ENCODE measurements at places on chromosomes 1 and 21.
A peak's percentile ranks its signal among the peaks of the same experiment; 100 is the strongest.

DNA sequence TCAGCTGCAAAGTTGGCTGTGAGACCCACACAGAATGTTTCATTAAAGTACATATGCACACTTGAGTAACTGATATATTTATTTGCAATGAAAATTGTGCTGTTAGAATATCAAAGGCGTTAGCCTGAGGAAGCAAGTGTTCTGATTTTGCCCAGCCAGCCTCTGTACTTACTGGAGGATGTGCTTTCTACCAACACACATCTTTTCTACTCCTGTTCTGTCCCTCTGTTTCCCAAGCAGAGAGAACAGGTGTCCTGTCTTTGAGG is 31.4 kb downstream of the ELAVL4 start:
- no peak for DNase-seq

DNA sequence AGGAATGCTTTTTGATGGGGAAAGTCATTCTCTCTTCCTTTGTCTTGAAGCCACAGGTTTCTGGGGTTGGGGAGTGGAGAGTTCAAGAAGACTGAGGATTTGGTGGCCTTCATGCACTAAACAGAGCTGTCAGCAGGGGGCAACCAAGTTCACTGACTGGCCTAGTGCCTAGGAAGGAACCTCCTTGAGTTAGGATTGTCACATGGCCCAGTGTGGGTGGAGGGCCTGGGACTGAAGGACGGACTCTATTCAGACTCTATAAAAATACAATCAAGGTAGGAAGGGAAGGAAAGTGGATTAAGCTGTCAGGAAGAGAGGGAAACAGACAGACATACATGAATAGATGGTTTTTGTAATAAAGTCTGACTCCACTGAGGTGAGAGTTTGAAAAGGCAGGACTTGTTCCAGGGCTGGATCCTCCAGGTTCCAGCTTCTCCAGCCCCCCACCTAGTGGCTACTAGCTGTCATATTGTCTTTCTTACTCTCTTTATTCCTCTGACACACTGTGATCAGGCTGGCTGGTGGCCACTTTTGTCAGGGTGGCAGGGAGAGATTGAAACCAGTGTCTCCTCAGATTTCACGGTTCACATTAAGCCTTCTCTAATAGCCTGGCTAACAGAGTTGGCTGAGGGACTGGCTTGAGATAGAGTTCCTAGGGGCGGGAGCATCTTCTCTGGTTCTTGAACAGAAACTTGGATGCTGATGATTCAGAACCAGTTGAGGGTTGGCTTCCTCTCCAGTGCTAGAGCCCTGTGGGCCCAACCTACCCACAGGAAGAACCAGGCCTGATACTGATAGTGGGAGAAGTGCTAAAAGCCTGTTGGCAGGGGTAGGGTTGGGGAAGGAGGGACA is 4.1 kb upstream of the SH3BGRL3 start:
- peak; percentile 61 for DNase-seq

- DNase-seq: no peak
Measured at GRCh38 chr1:211323156-211324063, 3.2 kb upstream of the TRAF5 start.

DNA sequence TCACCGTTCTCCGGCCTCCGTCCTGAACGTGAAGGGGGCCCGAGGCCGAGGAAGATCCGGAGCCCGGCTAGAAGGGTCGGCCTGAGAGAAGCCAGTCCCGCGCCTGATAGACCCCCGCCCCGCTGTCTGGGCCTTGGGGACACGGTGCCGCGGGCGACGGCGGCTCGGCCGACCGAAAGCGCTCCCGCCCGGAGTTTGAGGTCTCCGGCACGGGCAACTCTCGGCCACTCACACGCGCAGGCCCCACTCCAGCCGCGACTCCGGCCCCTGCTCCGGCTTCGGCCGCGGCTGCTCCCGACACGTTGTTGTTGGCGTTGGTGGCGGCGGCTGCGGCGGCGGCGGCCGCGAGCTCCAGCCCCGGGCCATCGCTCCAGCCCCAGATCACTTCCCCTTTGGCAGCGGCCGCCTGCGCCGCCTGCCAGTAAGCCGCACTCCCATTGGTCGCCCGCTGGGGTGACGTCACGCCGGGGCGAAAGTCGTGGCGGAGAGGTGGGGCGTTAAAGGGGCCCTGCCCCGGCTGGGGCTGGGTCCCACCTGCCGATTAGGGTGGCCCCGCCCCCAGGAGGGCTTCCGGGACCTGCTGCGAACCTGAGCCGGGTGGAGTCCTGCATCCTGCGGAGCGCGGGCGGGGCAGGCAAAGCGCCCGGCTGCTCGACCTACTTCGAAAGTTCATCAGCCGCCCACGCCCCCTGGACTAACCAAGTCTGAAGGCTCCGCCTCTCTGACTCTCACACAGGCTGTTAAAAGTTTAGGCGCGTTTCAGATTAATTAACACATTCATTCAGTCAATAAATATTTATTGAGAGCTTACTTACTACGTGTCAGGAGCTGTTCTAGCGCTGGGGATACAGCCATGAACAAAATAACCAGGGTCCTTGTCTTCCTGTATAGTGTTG is at the start of gene EFCAB14:
TSS of gene EFCAB14 (minus strand) at position 388 of the 896 bp plus-strand sequence. CDS start 1,027 bp downstream, outside the sequence.
- peak; percentile 99 for DNase-seq

DNA sequence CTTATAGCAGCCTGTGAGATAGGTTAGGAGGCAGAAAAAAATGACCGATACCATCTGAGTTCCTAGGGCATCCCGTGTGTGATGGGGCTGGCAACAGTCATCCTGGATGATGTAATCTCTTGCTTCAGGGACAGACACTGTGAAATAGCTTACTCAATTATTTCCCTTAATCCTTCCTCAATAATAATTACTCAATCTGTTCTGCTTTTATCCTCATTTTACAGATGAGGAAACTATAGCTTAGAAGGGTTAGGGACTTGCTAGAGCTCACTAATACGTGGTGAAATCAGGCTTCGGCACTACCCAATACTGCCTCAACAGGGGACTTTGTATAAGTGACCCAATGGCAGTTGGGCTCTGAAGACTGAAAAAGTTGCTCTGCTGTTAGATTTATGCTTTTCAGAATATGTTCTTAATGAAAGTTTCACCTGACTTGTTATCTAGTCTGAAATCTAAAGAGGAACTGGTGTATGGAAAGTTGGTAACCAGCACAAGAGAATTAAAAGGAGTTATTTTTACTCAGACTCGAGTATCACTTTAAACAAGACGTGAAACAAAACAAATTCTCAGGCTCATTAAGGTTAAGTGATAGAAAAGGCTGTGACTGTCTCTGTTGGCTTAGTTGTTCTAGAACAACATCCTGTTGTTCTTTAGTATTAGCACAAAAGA is 14.4 kb downstream of the CD55 start:
- DNase-seq: no peak

DNA sequence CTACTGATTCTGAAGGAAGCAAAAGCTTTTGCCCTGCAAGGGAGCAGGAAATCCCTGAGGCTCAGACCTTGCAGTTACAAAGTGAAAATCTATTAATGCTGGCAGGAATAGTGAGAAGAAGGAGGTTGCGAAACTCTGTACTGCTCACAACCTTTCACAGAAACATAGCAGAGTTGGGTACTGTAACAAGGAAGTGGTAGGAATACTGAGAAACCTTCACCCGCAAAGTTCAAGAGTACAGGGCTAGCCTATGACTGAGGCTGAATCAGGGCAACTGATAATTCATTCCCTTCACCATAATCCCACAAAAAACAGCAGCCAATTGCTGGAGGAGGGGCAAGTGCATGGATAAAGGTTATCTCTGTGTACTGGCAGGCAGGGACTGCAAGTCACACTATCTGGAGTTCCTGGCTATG is 23.9 kb upstream of the KCTD3 start:
- DNase-seq: no peak

DNA sequence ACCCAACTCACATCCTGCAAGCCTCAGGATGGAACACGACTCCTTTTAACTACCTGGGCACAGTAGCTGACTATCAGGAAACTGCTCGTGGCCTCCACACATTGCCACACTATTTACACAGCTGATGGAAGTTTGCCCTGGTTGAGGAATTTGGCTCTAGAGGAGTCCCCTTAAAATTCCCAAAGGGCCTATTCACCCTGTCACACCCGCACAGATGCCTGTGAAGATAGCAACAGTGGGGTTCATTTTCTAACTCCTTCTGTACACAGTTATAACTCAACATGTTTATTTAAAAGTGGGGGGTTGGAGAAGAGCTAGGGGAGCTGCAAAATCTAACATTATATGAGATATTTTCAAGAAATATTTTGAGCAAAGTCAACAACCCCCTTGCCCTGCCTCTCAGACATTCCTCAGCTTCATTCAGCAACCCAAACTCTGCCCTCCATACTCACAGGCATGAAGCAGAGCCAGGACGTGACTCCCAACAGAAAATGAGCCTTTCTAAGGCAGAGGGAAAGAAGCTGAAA is 35.8 kb upstream of the CCN1 start:
- no peak for DNase-seq

DNA sequence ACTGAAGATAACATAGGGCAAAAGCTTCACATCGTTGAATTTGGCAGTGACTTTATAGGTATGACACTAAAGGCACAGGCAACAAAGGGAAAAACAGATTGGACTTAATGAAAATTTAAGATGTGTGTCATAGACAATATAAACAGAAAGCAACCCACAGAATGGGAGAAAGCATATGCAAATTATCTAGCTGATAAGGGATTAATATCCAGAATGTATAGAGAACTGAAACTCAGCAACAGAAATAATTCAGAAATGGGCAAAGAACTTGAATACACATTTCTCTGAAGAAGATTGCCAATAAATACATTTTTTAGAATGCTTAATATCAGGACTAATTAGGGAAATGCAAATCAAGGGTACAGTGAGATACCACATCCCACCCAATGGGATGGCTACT is 55.2 kb upstream of the ANGPTL1 start:
- DNase-seq: no peak

DNA sequence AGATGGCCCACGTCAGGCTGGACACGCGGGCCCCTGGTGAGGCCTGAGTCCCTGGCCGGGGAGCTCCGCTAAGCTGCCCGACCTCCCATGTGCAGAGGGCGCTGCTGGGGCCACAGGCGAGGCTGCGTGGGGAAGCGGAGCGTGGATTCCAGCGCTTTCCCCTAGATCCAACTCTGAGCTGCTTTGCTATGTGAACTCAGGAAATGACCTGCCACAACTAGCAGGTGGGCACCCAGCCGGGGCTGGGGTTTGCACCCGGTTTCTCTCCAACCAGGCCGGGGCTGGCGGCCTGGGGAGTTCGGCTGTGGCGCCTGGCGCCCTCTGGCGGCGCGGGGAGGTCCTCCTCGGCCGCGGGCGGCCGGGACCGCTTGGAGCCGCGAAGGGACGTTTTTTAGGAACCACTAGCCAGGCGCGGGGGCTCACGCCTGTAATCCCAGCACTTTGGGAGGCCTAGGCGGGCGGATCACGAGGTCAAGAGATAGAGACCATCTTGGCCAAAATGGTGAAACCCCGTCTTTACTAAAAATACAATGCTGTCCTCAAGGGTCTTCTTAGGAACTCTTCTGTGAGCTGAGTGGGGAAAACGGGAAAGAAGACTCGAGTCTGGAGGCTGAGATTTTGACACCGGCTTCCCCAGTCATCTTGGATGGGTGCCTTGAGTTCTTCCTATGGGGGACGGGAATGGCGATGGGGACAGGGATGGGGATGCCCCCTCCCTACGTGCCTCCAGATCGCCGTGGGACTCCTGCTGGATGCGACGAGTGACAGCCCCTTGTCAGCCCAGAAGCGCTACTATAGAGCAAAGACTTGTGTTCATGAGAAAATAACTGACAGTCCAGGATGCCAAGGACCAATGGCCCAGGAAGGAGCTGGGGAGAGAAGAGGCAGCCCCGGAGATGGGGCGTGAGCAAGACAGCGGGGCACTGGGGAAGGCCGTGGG is 12.6 kb downstream of the PYCR2 start:
- DNase-seq: peak; percentile 64

DNA sequence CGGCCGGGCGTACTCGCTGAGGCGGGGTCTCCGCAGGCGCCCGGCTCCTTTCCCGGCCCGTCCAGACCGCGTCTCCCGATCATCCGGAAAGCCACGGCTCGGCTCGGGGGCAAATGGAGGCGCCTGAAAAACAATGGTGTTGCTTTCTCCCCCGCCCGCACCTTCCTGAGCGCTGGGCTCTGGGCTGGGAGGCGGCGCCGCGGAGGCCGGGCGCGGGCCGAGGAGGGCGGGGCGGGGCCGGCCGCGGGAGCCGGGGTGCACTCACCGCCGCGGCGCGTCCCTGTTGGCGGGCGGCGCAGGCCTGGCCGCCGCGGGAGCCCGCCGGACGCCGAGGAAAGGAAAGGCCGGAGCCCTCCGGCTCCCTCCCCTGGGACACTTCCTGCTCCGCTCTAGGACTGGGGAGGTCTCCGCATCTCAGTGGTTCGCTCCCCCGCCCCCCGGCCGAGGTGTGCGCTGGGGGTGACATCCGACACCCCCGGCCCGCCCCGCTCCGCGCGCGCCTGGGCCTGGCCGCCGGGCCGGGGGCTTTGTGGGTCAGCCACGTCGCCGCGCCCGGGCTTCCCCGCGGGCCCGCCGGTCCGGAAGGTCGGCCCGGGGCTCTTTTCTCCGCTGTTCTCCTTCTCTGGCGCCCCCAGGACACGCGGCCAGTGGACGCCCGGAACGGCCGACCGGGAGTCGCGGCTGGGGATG is at the start of gene ZNF496:
TSS of gene ZNF496 (minus strand) at position 343 of the 690 bp plus-strand sequence. CDS start 2,289 bp downstream, outside the sequence.
- DNase-seq: peak; percentile 76

DNA sequence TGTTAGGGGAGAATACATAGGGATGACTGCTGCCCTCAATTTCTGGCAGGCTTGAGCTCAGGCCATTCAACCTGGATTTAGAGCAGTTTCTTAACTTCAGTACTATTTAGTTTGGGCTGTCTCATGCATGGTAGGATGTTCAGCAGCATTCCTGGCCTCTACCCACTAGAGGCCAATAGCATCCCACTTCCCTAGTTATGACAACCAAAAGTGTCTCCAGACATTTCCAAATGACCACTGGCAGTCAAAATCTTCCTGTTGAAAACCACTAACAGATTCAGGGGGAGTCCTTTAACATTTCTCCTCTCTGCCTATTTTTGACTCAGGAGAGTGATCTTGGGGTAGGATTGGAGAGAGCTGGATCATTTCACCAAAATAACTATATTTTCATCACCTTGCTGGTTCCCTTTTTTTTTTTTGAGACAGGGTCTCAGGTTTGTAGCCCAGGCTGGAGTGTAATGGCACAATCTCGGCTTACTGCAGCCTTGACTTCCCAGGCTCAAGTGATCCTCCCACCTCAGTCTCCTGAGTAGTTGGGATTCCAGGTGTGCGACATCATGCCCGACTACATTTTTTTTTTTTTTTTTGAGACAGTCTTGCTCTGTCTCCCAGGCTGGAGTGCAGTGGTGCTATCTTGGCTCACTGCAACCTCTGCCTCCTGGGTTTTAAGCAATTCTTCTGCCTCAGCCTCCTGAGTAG is 8.7 kb downstream of the GNAT2 start:
- no peak for DNase-seq

- no peak for DNase-seq
Measured at GRCh38 chr1:185420588-185421081, 103.6 kb upstream of the IVNS1ABP start.

DNA sequence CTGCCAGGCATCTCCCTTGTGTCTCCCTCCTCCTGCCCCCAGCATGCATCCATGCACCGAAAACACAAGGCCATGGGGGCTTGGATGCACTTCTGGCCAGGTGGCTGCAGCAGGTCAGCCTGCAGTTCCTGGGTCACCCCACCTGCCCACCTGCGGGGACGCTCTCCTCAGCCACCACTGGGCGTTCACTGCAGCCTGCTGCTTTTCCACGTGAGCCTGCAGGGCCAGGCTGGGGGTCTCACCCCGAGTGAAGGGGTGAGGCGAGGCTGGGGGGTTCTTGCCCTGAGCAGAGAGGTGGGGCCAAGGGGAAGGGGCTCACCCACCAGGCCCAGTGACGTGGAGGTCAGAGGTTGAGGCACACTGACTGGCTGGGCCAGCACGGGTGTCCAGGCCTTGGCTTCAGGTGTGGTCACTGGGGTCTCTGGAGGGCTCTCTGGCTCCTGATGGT is 64.6 kb downstream of the WNT9A start:
- no peak for DNase-seq

GRCh38 chr1:8205771-8206170 is 112.1 kb upstream of the SLC45A1 start:
- DNase-seq: no peak
